ENCODE measurements at places on chromosomes 6 and 20.
A peak's percentile ranks its signal among the peaks of the same experiment; 100 is the strongest.

DNA sequence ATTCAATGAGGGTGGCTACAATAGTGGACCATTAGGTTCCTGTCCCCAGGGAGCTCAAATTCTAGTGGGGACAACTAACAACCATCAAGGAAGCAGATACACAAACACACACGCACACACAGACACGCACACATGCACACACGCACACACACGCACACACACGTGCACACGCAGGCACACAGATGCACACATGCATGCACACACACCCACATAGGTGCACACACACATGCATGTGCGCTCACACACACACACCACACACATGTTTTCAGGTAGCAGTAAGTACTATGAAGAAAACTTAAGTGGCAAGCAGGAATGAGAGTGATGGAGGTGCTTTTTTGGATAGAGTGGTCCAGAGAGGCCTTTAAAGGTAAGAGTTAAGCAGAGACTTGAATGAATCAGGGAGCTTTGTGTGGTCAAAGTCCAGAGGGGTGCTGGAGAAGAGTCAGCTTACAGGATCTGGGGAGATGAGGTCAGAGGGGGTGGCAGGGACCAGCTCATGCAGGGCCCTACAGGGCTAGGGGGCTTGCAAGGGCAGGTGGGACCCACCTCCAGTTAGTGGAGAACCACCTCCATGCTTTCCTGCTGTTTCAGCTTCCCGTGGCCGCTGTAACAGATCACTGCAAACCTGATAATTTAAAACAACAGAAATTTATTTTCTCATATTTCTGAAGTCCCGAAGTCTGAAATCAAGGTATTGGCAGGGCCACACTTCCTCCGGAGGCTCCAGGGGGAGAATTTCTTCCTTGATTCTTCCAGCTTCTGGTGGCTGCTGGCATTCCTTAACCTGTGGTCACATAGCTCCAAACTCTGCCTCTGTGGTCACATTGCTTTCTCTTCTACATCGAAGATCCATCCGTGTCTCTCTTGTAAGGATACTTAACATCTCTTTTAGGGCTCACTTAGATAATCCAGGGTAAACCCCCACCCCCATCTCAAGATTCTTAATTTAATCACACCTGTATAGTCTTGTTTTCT lies 6.9 kb upstream of the NSFL1C start:
- DNase-seq, result no peak

- no peak for DNase-seq
These were observed 7.0 kb downstream of the EMILIN3 start for GRCh38 chr20:41359541-41360011.

GRCh38 chr6:34182751-34183531 lies 37.1 kb upstream of the GRM4 start:
- DNase-seq, result peak; percentile 90

DNA sequence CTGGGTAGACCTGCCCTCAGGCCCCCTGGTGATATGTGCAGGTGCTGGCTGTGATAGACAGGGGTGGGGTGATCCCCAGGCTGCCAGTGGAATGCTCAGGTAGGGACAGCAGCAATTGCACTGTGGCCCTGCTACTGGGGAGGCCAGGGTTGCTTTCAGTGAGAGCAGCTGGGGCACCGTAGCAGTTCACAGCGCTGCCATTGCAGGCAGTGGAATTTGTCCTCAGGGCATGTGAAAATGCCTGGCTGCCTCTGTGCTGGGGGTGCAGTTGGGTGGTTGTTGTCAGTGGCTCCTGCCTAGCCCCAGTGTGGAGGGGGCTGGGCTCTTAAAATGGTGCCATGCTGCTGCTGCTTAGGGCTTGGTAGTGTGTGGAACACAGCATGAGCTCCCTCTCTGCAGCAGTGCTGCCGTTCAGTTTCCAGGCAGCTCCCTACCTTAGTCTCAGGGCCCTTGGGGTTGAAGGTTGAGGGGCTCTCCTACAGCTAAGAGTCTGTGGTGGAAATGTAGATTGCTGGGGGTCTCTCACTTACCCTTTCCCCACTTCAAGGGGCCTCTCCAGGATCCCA lies 23.6 kb downstream of the GJA10 start:
- DNase-seq, result no peak

Measured in activated CD4-positive, alpha-beta T cell treated with anti-CD3 and anti-CD28 coated beads, Interleukin-10, Interleukin-2, amounts not matched to agents 100 ng/mL and 50 ng/mL, durations not matched to agents 16 hours and 8 hours (primary cell).